ENCODE measurements at places on chromosomes 4 and X.

DNA sequence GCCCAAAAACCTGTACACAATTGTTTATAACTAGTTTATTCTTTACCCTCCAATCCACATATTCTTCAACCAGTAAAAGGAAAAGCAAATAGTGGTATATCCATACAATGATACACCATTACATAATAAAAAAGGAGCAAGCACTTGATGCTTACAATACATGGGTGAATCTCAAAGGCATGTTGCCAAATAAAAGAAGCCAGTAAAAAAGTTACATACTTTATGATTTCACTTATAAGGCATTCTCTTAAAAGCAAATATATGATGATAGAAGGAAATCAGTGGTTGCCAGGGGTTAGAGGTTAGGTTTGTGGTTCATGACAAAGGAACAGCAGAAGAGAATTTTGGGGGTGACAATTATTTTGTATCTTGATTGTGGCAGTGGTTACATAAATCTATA lies 896.1 kb upstream of the LCORL start:
- DNase-seq, result no peak

- no peak for DNase-seq
Observed at GRCh38 chrX:24184018-24184417, 34.5 kb downstream of the ZFX start.

- no peak for DNase-seq
Observed at GRCh38 chrX:106894978-106895452, 8.1 kb downstream of the RIPPLY1 start.

DNA sequence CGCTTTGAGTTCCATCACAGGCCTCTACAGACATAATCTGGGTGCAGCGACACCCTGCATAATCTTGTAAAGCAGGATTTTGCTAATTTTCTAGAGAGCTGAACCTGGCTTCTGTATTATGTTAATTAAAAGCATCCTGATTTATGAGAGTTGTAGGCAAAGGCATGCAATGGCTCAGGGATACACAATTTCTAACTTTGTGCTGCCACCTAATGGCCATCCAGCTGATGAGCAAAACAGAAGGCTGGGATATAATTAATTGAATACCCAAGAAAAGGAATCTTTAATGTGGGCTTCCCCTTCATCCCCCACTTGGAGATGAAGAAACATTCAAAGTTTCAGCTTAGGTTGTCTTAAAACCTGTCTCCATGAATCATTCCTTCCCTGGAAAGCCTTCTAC lies 78.1 kb downstream of the BMP15 start:
- no peak for DNase-seq

DNA sequence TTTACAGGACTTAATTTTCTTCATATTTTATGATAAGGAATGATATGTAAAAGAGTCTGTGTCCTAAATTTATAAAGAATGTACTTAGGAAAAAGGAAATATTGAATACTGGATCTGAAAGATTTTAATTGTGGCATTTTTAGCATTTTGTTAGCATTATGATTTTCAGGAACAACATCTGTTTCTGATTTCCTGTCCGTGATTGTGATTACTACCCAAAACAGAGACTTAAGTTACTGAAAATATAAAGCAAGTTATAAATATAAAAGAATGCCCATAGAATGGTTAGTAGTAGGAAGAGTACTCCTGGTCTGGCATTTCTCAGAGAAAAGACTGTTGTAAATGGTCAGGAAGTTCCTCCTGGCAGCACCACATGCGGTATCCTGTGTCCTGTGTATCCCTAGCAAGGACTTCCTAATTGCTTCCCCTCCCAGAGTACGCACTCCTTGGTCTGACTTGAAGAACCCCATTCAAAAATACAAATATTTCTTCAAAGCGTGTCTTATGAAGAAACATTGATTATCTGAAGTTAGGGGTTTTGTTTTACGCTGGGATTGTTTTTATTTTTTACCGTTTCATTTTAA lies 88.9 kb downstream of the RS1 start:
- no peak for DNase-seq

GRCh38 chr4:105637408-105638176 lies 70.9 kb downstream of the INTS12 start:
- DNase-seq, result peak; percentile 55

GRCh38 chr4:123418351-123418931 lies 21.8 kb downstream of the SPRY1 start:
- peak; percentile 26 for DNase-seq

DNA sequence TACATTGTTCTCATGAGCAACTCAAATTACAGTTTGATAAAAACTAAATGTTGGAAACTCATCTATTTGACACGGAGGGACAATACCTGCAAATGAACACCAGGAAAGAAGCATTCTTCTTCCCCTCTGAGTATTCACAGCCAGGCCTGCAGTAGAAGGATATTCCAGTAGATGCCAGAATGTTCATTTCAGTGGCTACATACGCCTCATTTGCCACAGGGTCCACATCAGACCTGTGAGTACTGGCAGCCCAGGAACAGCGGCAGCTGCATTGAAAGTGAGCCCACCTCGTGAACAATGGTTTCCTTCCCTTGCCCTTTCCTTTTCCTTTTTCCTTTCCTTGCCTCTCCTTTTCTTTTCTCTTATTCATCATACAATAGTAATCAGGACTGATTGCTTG lies 81.1 kb upstream of the NEIL3 start:
- no peak for DNase-seq

DNA sequence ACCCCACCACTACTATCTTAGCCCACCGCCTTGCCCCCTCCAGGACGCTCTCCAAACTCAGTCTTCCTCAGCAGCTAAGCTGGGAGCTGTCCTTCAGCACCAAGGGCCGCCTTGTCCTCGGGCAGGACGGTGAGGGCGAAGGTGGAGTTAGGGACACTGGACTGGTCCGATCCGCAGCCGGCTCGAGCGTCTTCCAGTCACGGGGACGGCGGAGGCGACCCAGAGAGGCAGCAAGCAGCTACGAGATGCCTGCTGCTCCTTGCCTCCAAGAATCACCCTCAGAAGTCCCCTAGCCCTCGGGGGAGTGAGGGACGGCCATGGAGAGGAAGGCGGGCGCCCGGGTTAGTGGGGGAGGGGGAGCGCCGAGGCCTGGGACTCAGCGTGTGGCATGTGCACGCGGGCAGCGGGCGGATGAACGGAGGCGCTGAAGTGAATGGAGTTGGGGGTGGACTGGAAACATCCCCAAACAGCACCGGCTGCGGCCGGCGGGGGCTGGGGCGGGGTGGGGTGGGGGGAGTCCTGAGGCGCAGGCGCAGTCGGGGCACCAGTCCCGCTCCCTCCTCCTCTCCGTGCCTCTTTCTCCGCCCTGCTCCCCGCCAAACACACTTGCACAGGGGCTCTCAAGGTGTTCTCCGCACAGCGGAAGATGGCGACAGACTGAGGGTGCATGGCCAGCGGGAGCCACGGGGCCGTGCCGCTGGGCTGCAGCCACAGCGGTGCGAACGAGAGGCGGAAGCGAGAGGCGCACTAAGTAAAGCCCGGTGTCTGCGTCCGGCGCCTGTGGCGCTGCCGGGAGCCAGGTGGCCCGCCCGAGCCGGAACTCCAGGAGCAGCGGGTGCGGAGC lies at the start of gene NALF2:
NALF2 (plus strand) TSS at position 545 of the 844 bp plus-strand sequence. CDS start 957 bp downstream, outside the sequence.
- DNase-seq, result peak; percentile 46

DNA sequence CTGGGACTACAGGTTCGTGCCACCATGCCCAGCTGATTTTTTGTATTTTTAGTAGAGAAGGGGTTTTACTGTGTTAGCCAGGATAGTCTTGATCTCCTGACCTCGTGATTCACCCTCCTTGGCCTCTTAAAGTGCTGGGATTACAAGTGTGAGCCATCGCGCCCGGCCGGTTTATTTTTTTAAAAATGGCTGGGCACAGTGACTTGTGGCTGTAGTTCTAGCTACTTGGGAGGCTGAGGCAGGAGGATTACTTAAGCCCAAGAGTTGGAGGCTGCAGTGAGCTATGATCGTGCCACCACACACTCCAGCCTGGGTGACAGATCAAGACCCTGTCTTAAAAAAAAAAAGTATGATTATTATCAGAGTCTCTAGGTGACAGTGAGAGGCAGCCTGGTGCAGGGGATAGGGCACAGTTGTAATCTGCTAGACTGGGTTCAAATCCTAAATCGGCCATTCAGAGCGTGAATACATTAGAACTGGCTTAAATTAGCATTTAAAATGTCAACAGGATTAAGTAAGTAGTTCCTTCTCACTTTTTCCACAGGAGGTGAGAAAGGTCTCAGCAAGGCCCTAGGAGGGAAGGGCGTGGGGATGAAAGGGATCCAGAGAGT lies 435 bp upstream of the MGST2 start:
- DNase-seq, result no peak

GRCh38 chr4:120317713-120318112 lies 251.1 kb upstream of the MAD2L1 start:
- DNase-seq, result no peak

DNA sequence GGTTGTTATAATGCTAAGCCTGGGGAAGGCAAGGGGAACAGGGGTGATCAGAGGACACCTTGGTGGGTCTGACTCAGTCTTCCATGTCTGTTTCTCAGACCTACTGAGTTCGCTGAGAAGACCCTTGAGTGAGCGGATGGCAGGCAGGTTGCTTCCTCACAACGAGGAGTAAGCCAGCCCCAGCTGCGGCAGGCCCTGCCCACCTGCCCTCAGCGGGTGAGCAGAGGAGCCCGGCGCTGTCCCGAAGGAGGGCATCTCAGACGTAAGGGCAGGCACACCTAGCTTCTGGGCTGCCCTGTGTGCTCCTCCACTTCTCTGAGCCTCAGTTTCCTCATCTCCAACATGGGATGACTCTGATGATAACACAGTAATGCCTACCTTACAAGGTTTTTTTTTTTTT lies 30.3 kb downstream of the MSX1 start:
- DNase-seq, result no peak
